ENCODE measurements at places on chromosomes 3 and 15.

- no peak for DNase-seq
Observed at GRCh38 chr15:98155356-98155755, 194.9 kb downstream of the ARRDC4 start.

- no peak for DNase-seq
Observed at GRCh38 chr3:23739536-23739935, 66.2 kb upstream of the UBE2E1 start.

- DNase-seq = no peak
Observed at GRCh38 chr15:80612118-80612823, 82.8 kb upstream of the ABHD17C start.

- DNase-seq = no peak
Observed at GRCh38 chr15:39471785-39472574, 108.9 kb upstream of the THBS1 start.

DNA sequence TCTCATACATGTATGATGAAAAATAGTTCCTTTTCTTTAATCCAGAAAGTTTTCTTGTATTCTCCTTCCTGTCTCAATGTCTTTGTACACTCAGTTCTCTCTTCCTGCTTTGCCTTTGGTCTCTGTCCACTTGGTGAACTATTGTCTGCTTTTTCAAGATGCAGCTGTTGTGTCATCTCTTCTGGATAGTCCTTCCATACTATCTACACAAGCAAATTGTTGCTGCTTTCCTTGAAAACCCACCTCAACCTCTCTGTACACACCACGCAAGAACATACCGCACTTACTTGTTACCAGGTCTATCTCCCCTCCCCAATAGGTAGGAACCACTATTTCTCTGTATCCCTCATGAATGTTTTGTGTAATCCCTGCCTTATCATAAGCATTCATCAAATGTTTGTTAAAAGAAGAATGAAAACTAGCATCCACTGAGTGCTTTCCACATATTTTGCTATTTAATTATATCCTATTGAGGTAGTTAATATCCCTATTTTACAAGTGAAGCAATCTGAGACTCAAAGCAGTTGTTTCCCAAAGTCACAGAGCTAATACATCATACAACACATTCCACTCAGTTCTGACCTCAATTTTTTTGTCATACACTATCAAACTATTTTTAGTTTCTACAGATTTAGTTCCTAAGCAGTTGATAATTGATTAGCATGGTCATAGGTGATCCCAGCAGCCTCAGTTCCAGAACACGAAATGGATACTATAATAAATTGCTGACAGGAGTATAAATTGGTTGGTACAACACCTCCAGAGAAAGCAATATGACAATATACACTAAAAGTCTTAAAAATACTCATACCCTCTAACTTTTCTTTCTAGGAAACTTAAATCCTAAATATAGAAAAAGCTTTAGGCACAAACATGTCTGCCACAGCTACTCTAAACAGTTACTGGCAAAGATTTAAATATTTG lies 19.6 kb downstream of the HACL1 start:
- no peak for DNase-seq

GRCh38 chr3:39280571-39280970 lies 735 bp upstream of the CX3CR1 start:
- DNase-seq = no peak

- no peak for DNase-seq
Observed at GRCh38 chr3:40680685-40681657, 156.2 kb downstream of the ZNF621 start.

- DNase-seq = peak; percentile 91
Observed at GRCh38 chr3:50237754-50238548, 1.9 kb downstream of the GNAI2 start.

- no peak for DNase-seq
Observed at GRCh38 chr3:111236836-111237713, 165.5 kb downstream of the NECTIN3 start.

DNA sequence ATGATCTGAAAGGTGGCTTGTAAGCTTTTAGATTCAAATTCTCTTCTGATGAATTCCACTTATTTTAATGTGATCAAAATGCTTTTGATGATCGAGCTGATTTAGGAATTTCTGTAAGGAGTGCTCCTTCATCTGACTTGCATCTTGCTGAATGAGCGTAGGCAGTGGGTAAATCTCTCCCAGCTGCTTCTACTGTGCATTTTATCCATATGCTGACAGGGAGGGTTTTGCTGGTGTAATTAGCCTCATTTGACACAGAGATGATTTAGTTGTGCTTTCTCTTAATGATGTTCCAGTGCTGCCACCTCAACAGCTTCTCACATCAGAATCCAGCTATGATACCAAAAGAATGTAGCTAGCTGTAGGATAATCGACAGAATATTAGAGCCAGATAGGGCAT lies 3.8 kb upstream of the LMOD3 start:
- DNase-seq = no peak

GRCh38 chr15:92891533-92892200 lies 8.5 kb upstream of the CHD2 start:
- no peak for DNase-seq

GRCh38 chr3:13881536-13882410 lies 1.9 kb upstream of the WNT7A start:
- no peak for DNase-seq

GRCh38 chr3:107061466-107061865 lies 315.8 kb upstream of the CCDC54 start:
- DNase-seq = no peak

DNA sequence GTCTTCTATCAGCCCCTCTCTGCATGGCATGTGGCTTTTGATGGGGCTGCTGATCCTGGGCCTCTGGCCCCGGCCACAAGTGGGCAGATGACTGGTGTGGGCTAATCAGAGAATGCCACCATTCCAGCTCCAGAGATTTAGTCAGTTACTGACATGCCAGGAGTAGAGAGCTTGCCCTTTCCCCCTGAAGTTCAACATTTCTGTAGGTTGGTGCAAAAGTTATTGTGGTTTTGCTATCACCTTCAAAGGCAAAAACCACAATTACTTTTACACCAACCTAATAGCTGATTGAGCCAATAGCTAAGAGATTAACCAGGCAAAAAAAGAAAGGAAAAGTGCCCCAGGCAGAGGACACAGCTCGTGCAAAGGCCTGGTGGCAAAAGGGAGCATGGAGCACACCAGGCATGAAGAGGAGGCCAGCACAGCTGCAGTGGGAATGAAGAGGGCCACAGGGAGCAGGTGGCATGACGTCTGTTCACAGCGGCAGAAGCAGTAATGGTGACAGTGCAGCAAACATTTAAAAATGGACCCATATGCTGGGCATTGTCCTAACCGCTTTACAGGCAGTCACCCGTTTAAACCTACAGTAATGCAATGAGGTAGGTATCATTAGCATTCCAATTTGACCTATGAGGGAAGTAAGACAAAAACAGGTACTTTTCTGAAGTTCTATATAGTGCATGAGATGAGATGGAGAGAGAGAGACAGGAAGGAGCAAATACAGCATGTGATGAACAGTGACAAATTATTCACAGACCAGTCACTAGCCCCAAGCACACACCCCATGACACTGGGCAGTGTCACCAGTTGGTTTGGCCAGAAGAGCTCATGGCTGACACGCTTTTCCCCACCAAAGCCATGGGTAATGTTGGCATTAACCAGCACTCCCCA lies 373.0 kb upstream of the PROK2 start:
- DNase-seq = no peak

- DNase-seq = no peak
Observed at GRCh38 chr3:124821356-124821755, 65.8 kb downstream of the ITGB5 start.

GRCh38 chr3:12653747-12654146 lies 10.2 kb downstream of the RAF1 start:
- no peak for DNase-seq

- DNase-seq = no peak
Observed at GRCh38 chr3:16460273-16460672, 53.2 kb downstream of the RFTN1 start.

DNA sequence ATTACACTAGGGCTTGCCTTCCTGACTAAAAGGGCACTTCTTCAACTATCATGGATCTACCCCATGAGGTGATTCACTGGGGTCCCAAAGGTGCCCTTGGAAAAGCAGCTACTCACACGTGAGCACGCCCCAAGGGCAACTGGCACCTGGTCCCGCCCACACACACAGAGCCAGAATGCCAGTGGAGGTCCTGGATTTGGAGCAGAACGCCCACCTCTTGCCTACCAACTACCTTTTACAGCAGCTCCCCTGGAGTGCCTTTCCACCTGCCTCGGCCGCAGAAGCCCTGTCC lies 1.8 kb upstream of the CTDSPL start:
- DNase-seq = no peak

DNA sequence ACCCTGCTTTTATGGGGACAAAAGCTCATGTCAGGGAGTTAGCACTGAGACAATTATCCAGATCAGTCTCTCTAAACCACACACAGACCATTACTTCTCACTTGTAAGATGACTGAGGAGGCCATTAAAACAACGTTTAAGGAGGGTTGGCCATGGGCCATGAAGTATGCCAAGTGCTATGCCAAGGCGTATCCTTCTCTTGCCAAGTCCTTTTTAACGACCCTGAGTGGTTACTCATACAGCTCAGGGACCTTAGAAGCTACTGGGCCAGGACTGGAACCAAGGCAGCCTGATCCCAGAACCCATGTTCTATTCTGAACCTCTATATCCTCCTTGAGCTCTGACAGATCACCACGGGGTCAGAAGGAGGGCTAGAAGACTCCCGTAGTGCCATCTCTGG lies 50.0 kb downstream of the NMNAT3 start:
- no peak for DNase-seq

DNA sequence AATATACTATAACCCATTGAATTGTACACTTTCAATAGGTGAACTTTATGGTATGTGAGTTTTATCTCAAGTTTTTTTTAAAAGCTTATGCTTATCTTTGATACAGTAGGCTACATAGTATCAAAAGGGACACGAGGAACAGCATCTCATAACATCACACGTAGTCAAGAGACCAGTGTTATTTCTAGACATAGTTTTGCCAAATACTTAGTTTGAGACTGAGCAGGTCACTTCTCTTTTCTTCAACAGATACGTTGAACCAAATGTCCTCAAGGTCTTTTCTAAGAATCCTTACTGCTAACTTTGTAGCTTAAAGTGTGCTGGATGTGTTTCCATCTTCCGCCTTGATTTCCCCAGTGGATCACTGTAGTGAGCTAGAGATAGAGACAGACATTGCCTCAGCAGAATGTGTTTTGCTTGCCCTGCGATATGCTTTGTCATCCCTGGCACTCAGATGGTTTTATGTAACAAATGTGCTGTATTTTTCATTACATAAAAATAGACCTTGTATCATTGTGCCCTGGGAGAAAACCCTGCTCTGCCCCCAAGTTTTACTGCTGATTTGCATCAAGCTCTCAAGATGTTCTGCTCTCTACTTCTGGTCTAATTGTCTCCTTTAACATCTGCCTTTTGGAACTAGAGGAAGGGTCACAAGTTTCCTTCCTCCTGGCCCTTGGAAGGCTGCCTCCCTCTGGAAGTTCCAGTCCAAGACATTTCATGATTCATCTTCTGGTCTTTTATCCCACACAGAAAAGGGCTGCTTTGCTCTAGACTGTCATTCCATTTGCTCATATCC lies 426.4 kb upstream of the RGMA start:
- no peak for DNase-seq
